ENCODE measurements at places on chromosomes 2 and 18.

DNA sequence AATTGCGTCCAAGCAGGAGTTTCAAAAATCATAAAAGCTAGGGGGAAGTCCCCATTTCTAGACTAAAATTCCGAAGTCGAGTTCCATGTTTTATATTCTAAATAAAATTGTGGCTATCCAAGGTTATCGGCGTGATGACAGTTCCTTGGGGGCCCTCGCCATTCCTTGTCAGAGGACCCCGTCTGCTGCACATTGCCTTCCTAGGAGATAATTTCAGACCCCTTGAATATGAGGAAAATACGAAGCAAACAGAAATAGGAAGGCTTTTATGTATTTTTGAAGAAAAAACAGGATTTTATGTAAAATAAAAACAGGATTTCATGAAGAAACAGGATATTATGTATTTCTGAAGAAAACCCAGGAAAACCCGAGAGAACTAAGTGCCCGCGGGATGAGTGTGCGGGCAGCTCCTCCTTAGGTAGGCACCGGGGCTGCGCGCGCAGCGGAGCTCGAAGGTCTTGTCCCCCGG lies 465 bp upstream of the PLEKHA3 start:
- DNase-seq, result no peak

GRCh38 chr2:26655611-26656195 lies 14.5 kb upstream of the CIB4 start:
- no peak for DNase-seq

DNA sequence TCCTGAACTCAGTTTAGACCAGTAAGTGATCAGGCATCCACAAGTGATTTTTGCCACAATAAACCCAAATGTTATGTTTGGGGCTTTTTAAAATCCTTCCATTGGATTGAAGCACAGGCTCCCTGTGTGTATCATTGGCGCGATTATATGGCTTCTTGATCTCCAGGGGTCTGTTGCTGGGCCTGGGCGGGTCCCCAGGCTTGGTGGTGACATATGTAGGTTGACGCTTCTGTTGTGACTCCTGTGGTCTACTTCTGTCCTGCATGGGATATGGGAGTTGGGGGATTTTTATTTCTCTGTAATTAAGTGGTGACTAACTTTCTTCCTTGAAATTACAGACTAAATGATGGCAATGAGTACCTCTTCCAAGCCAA lies 56.2 kb upstream of the EML6 start:
- DNase-seq, result no peak

GRCh38 chr18:69759046-69759445 lies 188.6 kb downstream of the CD226 start:
- no peak for DNase-seq

GRCh38 chr18:48472610-48473009 lies 63.4 kb upstream of the ZBTB7C start:
- no peak for DNase-seq

DNA sequence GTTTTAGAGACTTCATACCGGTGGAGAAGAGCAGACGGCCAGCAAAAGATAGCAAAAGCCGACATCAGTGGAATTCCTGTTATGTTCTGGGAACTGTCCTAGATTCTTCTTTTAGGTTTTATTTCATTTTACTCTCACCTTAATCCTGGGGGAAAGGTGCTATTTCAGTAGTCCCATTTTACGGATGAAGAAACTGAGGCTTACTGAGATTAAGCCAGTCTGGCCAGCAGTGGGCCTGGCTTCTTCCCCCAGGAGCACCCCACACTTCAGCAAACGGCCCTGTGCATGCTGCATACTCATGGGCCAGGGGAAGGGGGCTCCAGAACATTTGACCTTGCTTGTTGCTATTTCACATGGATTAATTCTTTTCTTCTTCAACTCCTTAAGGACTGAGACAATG lies 56.7 kb downstream of the NTSR2 start:
- no peak for DNase-seq

DNA sequence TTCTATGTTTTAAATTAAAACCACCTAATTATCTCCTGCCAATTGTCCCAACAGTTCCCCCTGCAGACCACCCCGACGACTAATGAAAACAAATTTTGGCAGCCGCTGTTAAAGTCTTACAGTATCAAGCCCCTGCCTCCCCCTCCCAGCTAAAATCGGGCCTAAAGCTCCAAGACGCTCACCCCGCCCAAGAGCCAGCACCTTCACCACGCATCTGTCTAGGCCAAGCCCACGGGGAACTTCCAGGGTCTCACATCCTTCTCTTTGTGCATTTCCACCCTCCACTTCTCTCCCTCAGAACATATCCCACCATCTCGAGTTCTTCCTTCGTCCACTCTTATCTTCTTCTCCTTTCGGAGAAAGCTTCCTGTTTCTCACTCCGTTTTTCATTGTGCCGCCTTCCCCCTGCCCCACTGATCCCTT lies 445 bp downstream of the PRPF40A start:
- no peak for DNase-seq

- DNase-seq, result no peak
These were observed 32.3 kb downstream of the RALBP1 start for GRCh38 chr18:9507565-9508088.

GRCh38 chr18:62030091-62030985 lies 137.5 kb upstream of the RNF152 start:
- no peak for DNase-seq

DNA sequence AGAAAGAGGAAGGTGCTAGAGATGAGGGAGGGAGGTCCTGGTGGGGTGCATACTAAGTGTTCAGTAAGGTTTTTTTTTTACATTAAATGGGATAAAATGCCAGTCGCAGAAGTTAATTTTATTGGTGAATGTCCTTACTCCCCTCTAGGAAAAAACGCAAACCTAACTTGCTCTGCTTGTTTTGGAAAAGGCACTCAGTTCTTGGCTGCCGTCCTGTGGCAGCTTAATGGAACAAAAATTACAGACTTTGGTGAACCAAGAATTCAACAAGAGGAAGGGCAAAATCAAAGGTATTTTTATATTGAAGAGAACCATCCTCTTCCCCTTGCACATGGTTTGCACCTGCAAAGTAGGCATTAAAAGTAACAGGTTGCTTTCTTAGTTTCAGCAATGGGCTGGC lies 12.7 kb upstream of the IL18R1 start:
- DNase-seq, result no peak

All from stimulated activated CD8-positive, alpha-beta memory T cell treated with anti-CD3 and anti-CD28 coated beads, Interleukin-15, amount 100 ng/mL, for 4 hours (primary cell).